ENCODE measurements at places on chromosomes 11 and 22.

DNA sequence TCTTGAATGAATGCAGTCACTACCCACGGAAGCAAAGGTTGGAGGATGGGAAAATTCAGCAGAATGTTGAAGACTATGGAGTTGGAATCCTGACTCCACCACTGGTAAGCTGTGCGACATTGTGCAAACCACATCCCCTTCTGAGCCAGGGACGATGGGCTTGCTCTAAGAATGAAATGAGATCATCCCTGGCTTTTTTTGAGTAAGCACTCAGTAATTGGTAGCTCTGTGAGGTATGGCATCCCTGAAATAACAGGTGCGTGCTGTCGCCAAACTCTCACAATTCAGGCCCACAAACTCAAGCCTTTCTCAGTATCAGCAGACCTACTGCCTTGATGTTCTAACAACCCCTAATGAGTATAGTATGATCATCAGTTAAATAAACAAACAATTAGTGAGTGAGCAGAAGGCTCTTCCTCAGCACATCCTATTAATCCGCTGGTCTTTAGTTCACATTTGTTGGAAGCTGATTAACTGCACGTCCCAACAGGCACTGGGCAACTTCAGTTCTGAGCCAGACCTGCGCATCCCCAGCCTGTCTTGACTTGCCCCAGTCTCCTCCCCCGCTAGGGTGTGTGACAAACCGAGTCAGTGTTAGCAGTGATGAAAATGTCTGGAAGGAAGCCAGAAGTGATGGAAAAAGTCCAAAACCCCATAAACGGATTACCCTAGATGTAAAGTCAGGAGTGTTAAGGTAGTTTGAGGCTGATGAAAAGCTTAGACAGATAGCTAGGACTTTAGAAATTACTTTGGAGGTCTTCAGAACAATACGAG is 235.5 kb downstream of the GRIK4 start:
- DNase-seq = no peak

GRCh38 chr11:73389916-73390315 is 13.7 kb downstream of the RELT start:
- no peak for DNase-seq

GRCh38 chr11:66546368-66546965 is at the start of gene ACTN3:
Gene ACTN3, plus strand, starts transcription at chr11:66546903. Its CDS starts 35 bp downstream, at chr11:66546938.
- DNase-seq = peak; percentile 62

DNA sequence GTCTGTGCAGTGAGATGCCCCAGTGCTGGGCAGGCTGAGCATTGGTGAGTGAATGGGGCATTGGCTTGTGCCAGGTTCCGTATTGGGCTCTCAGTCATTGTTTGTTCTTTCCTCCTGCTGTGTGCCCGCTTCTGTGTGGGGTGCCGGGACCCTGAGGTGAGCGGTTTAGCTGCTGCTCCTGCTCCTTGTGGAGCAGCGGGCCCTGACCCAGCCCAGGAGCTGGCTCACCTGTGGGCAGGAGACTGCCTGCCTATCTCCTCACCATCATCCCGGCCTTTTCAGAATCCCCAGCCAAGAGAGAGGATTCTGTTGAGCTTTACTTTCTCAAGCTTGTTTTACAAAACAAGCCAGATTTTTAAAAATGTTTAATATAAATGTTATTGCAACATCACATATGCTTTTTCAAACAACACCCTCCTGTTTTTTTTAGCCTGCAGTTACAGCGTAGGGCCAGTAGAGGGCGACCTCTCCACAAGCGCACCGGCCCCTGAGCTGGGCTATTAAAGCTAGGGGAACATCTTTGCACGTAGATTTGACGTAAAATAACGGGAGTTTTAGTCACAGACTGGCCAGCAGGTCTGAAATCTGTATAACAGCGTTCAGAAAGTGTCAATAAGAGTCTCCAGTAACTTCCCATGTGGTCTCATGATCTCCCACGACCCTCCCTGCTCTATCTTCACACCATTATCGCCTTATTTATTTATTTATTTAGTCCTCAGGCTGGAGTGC is 25.1 kb upstream of the RELT start:
- peak; percentile 68 for DNase-seq

- DNase-seq = no peak
Observed at GRCh38 chr22:32971276-32971675, 86.9 kb downstream of the SYN3 start.

DNA sequence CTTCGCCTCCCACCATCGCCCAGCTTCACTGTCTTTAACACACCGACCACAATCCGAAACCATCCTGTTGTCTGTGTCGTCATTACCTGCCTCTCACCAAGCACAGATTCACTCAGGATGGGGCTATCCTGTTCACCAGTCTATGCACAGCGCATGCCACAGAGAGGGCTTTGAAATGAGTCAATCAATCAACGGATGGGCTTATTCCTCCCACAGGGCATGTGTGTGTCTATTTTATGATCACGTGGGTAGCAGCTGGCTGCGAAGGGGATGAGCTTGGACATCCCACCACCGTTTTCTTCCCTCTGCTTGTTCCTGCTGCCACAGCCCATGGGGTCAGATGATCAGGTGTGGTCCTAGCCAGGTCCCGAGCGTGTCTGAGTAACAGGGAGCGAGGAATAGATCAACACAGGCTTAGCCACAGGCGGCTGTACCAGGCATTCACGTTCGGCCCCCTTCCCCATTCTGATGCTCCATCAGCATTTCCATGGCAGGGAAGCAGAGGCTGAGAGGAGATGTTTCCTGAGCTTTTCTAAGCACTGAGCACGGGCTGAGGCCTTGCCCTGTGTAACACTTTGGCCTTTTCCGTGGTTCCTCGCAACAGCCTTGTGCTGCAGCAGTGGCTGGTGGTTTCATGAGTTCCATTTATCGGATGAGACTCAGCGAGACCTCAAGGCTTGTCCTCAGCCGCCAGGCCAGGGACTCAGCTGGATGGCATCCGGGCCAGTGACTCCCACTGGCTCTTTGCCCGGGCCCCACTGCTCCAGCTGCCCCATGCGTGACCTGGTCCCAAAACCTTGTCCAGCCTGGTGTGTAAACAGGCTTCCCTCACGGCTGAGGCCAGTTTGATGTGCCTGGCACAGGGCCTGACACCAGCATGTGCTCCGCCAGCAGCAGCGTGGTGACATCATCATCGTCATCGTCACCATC is 48.1 kb upstream of the FGF3 start:
- DNase-seq = no peak

- DNase-seq = no peak
Observed at GRCh38 chr11:75839851-75840250, 24.8 kb downstream of the UVRAG start.

DNA sequence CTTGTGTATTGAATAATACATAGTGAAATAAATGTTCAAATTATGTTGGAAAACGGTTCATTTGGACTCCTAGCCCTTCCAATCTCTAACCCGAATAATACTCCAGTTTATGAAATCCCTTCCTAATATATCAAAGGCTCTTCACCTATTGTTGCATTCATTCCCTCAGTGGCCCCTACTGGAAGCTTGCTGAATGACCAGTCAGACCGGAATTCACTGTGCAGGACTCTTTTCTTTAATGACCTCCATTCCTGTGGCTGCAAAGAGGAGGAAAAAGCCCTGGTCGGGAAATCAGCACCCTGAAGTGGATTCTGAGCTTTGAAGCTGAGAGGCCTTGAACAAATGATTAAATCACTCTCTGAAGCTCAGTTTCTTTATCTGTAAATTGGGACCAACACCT is 19.1 kb upstream of the RCN1 start:
- peak; percentile 59 for DNase-seq

DNA sequence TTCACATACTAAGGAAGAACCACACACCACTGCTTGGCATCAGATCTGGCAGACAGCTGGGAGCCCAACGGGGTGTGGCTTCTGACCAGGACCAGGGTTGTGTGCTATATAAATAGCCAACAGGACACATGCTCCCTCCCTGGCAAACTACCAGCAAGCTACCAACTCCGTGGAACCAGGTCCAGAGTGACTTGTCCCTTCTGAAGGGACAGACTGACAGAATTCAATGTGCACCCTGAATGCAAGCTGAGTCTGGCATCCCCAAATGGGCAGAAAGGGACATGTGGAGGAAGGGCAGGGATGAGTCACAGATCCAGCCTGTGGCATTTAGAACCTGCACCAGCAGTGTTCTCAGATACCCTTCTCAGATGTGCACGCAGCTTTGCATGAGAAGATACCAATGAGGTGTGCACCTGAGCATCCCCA is 92.9 kb downstream of the MICAL3 start:
- DNase-seq = no peak

GRCh38 chr22:44207173-44207980 is 26.7 kb downstream of the PARVG start:
- no peak for DNase-seq

DNA sequence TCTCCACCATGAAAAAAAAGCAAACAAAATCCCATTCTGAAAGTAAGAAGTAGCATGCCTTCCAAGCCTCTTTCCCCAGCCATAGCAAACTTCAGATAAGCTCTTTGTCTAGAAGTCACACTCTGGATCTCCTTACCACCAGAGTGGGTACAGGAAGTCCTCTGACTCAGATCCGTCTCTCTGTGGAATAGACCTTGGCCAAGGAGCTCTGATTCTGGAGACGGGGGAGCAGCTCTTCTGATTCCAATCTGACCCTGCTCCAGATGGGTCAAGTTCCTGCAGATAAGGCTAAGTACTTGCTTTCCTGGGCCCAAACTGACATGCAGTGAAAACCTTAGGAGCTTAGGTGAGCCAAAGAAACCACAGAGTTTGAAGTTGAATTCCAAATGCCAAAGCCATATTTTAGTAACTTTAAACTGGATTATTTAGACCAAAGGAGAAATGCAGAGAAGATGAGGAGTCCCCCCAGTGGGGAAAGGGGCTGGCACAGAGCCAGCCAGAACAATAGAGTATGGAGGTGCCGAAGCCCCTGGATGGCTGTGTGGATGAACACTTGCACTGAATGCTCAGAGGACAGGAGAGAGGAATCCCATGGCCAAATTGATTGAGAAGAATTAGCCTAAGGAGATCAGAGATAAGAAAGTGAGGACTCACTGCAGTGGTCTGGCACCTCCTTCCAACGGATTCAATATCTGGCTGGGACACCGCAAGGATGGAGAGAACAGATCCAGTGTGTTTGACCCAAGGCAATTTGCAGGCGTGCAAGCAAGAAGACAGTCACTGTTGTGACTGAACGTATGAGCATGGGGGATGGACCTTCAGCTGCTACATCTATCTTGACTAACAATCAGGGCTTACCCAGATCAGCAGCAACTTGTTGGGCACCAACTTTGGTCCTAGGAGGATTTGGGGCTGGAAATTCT is 54.9 kb downstream of the ENDOD1 start:
- no peak for DNase-seq

- DNase-seq = no peak
Observed at GRCh38 chr11:63001456-63001855, 14.2 kb downstream of the SLC22A8 start.

DNA sequence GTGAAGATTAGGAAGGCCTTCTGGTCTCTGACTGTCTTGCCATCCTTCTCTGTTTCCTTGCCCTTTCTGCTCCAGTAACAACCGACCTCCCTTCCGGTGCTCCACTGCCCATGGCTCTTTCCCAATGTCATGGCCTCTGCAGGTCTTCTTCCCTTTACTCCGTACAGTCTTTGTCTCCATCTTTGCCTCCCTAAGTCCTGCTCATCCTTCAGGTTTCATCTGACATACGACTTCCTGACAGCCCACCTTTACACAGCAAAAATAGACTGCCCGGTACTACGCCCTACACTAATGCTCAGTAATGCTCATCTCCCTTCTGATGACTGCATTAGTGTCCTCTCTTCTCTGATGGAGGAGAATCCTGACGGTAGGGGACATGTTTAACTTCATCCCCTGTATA is 63.9 kb downstream of the FBXO7 start:
- no peak for DNase-seq

GRCh38 chr11:115430345-115430744 is 73.9 kb downstream of the CADM1 start:
- DNase-seq = no peak

DNA sequence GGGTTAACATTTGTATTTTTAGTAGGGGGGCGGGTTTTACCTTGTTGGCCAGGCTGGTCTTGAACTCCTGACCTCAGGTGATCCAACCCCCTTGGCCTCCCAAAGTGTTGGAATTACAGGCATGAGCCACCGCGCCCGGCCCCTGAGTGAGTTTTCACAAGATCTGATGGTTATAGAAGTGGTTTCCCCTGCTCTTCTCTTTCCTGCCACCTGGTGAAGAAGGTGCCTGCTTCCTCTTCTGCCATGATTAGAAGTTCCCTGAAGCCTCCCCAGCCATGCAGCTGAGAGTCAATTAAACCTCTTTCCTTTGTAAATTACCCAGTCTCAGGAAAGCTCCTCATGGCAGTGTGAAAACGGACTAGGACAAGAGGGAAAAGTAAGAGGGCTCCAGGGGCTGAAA is 259.1 kb upstream of the PLET1 start:
- no peak for DNase-seq

GRCh38 chr22:16960220-16960883 is 47.7 kb downstream of the GAB4 start:
- DNase-seq = no peak

DNA sequence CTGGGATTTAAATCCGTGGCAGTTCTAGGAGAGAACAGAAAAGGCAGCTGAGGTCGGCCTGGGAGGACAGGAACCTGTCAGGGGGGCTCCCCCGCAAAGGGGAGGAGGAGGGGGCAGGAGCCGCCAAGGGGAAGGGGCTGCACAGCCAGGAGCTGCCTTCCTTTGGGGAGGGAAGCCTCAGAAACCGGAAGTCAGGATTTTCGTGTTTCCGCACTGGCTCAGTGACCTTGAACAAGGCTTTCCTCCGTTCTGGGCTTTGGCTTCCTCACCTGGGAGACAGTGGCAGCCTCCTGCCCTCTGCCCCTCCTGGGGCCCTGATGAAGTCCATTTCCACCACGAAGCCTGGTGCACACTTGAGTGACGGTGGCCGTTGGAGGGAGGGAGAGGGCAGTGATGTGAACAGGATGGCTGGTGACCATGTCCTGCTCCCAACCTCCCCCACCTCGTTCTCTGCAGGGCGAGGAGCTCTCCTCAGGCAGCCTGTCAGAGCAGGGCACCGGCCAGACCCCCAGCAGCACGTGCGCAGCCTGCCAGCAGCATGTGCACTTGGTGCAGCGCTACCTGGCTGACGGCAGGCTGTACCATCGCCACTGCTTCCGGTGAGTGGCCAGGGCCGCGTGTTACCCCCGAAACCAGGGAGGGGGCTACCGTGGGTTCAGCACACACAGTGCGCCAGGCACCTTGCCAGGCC is 12.6 kb downstream of the MICALL1 start:
- no peak for DNase-seq

DNA sequence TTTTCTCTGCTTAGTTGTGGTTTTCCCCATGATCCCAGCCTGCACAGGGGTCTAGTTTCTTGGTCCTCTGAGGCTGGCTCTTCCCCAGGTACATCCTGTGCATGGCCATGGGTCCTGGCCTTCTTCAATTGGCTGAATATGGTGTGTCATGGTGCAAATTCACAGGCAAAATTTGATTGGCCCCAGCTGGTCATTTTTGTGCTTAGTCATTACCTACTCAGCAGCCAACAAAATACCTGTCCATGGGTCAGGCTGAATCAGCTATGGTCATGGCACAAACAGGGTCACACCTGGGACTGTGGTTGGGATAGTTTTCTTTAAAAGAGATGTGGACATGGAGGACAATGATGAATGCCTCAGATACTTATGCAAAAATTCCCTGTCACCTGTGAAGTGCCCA is 85.7 kb downstream of the CSNK2A3 start:
- no peak for DNase-seq

- no peak for DNase-seq
Observed at GRCh38 chr11:117860139-117860538, 16.3 kb downstream of the FXYD6 start.

GRCh38 chr11:6825231-6825744 is 20.2 kb upstream of the OR10A5 start:
- DNase-seq = no peak

GRCh38 chr11:4459500-4459899 is 10.4 kb downstream of the OR52K2 start:
- DNase-seq = no peak

Data from HCEC 1CT (cell line).